ENCODE measurements at places on chromosomes 6 and 20. TPM values are rescaled to one million over a fixed set of nuclear protein-coding genes. Genes with fewer than 3 reads are reported as not detected.

The SLC35D3 gene
- 0.12 TPM for total RNA-seq

The POM121L2 gene
- not detected for total RNA-seq

The HLA-DRA gene
- total RNA-seq, result 333 TPM

The SLC16A10 gene
- total RNA-seq, result 1.4 TPM

The TULP1 gene
- total RNA-seq, result not detected

The CST4 gene
- total RNA-seq, result not detected

The TRAPPC3L gene
- total RNA-seq, result not detected

The RAB44 gene
- 0.32 TPM for total RNA-seq

The RIPPLY2 gene
- total RNA-seq, result not detected

The FRK gene
- 8.0 TPM for total RNA-seq

The GMPR gene
- 9.2 TPM for total RNA-seq

The WFDC10B gene
- total RNA-seq, result not detected

DNA sequence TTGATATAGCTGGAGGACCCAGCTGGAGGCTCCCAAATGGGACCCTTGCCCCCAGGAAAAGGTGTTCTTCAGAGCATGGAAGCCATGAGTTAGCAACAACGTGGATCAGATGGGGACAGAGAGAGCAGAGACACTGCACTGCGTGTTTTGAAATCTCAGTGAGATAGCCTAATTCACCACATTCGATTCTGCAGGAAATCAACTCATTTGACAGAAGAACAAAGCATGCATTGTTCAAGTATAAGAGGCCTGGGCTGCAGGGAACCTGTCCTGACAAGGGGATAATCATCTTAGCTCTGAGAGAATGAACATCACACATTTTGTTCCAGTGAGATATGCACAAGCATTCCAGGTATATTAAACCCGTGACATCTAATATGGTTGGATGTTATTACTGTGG lies 450.2 kb downstream of the CDH26 start:
- DNase-seq, result no peak

DNA sequence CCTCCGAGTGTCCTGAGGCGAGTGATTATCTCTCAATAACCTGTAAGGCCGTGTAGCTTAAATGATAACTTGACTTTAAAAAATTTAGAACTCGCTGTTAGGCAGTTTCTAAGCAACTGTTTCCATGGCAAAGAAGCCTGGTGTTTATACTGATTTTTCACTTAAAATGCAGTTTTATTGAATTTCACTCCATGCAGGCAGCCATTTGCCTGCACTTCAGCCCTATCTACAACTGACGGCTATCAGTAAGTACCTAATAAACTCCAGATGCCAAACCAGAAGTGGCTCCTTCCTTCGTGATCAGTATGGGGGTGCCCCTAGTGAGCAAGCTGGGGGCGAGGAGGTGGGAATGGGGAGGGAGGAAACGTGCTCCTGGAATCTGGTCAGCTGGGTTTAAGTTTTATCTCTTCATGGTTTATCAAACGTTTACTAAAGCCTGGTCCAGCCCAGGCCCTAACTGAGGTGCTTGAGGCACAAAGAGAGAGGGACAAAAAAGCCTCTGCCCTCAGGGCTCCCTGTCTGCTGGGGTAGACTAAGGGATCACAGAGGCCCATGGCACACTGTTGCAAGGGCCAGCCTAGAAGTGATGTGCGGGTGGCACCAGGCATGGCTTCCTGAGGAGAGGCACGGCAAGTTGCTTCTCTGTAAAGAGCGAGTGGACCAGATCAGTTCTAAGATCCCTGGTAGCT lies 45.5 kb downstream of the TTI1 start:
- DNase-seq, result no peak

GRCh38 chr6:17167327-17167979 lies 65.6 kb downstream of the STMND1 start:
- DNase-seq, result no peak

DNA sequence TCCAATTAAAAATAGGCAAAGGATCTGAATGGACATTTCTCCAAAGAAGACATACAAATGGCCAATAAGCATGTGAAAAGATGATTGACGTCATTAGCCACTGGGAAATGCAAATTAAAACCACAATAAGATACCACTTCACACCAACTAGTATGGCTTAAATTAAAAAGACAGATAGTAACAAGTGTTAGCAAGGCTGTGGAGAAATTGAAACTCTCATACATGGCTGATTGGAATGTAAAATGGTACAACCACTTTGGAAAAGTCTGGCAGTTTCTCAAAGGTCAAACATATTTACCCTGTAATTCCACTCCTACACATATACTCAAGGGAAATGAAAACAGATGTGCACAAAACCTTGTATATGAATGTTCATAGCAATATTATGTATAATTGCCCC lies 83.6 kb downstream of the CEP57L1 start:
- DNase-seq, result no peak

- DNase-seq, result no peak
These were observed 17.5 kb upstream of the SDCBP2 start for GRCh38 chr20:1346315-1346969.

DNA sequence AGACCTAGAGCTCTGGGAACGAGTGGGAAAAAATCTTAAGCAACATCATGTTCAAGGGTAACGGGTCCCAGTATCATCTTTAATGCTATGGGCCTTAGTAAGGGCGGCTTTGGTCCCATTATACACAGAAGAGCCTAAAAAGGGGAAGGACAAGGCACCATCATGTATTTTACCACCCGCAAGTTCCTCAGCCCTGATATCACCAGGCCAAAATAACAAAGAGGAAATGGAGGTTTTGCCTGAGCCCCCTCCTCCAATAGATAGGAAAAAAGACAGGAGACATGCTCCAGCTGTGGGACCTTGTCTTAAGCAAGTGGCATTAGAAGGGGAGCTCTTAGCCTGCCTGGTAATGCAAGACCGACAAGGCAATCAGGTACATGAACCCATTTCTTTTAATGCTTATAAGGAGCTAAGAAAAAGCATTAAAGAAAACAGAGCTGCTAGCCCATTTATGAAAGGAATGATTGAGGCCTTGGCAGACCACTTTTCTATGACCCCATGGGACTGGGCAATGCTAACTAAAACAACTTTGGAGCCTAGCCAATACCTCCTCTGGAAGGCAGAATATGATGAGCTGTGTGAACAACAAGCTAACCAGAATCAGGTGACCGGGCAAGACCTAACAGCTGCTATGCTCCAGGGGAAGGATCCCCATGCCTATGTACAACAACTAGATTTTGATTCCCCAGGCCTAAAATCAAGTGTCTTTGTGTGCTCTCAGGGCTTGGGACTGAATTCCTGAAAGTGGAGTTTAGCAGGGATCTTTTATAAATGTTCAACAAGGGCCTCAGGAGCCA lies 23.2 kb downstream of the HLA-DPA1 start:
- DNase-seq, result no peak

DNA sequence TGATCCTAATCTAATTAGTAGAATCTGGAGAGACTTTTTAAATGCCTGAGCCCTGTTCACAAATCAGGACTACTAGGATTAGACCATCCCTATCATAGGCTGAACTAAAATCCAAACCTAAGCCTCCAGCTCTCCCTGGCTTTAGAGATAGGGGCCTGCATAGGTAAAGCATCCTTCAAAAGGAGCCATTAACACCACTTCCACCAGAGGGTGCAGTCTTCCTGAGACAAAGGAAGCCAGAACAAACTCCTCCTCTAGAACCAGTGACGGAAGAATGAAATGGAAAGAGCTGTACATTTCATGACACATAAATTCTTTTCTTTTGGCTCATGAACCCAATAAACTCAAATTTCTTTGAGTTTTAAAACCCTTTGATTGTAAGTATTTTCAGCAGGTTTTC lies 291.2 kb upstream of the ADGRB3 start:
- peak; percentile 14 for DNase-seq

GRCh38 chr20:36344517-36345132 lies 38.5 kb downstream of the DLGAP4 start:
- peak; percentile 64 for DNase-seq

DNA sequence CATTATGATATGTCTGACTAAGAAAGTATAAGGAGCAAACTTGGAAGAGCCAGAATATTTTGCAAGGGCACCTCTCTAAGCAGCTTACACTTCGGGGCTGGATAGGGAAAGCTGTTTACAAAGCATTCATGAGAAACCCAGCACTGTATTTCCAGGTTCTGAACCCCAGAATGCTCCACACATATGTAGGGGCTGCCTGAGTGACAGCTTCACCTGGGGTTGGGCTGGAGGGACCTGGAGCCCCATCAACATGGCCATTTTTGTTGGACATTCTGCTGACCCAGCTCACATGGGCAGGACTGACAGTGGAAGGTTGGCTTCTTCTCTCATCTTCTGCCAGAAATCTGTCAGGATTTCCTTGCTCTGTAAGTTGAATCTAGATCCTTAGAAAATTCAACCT lies 197.1 kb upstream of the SSTR4 start:
- no peak for DNase-seq

GRCh38 chr20:10563935-10564492 lies 109.8 kb downstream of the JAG1 start:
- no peak for DNase-seq

GRCh38 chr20:2402271-2402980 lies 21.7 kb downstream of the TGM6 start:
- DNase-seq, result peak; percentile 44

DNA sequence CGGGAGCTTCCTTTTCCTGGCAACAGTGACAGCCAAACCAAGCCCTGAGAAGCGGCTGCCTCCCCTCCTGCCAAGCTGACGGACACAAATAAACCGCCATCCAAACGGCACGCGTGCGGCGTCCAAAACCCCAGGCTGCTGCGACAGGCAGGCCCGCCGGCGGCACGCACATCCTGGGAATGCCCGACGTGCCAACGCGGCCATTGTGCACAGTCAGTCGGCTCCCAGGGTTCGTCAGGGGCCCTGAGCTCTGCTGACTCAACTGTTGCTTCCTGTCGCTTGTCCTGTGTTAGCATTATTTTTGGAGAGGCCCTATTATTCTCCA lies 6.8 kb downstream of the JAG1 start:
- DNase-seq, result no peak

DNA sequence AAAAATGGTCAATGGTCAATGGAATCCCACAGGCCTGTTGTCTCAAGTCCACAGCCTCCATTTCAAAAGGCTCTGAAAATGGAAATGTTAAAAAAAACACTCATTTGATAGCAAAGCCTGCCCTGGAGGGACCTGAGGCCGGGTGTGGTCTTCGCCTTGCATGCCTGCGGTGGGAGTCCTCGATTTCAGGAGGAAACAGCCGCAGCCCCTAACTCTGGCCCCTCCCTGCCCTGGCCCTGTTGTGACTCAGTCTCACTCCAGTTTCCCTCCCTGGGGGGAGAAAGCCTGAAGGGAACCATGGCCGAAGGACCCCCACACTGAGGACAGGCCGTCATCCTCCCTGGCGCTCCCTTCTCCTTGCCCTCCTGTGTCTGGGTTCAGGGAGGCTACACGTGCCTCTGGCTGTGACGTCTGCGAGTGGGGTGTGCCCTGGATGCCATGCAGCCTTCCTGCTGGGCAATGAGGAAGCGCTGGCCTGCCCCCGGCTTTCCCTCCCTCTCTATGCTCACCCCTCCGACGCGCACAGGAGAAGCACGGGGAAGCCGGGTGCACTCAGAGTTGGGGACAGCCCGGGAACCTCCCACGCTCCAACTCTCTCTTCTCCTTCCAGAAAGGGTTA lies 9.2 kb downstream of the BHLHE23 start:
- peak; percentile 18 for DNase-seq

DNA sequence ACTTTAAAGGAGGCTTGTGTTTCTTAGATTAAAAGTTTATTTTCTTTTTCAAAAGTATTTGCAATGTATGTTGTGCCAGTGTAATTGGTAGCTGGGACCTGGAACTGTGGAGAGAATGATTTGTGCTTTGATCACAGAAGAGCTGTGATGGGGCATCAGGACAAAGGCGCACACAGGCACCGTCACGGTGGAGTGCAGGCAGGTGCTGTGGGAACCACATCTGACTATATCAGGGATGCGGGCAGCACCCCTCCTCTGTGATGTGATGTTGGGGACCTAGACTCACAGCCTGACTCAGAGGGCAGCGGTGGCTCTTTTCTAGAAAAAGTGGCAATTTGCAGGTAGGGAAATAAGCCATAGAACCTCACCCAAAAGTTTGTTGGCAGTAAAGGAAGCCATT lies 34.5 kb downstream of the SYTL3 start:
- DNase-seq, result no peak

- DNase-seq, result peak; percentile 34
These were observed 1.1 kb upstream of the TAF8 start for GRCh38 chr6:42049116-42049809.

DNA sequence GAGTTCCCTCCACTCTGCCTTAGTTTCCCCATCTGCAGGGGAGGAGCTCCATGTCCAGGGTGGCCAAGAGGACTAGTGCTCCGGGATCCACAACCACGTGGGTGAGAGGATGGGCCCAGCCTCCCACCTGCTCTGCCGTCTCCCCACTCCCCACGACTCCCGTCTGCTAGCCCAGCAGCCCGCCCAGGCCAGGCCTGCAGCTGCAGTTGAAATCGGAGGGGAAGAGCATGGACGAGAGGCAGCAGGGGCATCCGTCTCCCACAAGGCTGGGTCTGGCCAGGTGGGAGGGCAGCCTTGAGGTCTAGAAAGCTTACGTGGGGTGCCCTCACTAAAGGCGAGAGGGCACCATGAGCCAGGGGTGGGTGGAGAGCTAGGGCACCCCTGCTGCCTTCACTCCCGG lies 8.6 kb downstream of the NOL4L start:
- DNase-seq, result no peak

GRCh38 chr6:129672881-129673631 lies 36.9 kb downstream of the ARHGAP18 start:
- no peak for DNase-seq

DNA sequence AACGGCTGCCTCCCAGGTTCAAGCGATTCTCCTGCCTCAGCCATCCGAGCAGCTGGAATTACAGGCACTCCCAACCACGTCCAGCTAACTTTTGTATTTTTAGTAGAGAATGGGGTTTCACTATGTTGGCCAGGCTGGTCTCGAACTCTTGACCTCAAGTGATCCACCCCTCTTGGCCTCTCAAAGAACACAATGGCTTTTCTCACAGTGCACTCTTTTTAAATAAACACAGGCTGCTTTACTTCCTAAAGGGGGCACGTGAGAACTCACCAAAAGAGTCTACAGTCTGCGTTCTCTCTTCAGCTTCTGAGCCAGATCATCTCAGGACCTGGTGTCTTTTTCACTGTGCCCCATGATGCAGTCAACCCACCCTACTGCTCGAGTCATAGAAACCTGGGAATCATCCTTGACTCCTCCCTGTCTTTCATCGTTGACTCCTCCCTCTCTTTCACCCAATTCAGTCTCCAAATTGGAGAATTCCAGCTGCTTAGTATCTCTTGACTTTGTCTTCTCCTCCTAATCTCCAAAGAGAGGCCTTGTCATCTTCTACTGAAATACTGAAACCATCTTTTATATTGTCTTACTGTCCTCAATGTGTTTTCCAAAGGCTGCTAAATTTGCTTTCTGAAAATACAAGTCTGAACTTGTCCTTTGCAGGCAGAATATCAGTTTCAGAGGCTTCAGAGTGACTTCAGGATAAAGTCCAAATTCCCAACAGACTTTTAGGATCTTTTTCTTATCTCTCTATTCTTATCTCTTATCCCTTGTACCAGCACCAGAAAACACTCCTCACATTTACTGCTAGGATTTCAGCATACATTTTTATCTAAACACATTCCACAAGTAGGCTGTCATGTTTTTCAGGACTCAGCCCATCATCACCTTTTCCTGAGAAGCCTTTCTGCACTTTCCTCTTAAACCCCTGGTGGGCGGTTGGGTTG lies 323.4 kb downstream of the SYNE1 start:
- no peak for DNase-seq

- DNase-seq, result no peak
These were observed 414.1 kb upstream of the FKBP1C start for GRCh38 chr6:62797190-62797589.
